Stimulated activated memory B cell treated with anti-CD40 and anti-IgM and Interleukin-4, amounts not matched to agents 10 μg/mL and 1 μg/mL and 100 μg/mL, for 72 hours (primary cell): ENCODE measurements at places on chromosomes 5 and 9.

DNA sequence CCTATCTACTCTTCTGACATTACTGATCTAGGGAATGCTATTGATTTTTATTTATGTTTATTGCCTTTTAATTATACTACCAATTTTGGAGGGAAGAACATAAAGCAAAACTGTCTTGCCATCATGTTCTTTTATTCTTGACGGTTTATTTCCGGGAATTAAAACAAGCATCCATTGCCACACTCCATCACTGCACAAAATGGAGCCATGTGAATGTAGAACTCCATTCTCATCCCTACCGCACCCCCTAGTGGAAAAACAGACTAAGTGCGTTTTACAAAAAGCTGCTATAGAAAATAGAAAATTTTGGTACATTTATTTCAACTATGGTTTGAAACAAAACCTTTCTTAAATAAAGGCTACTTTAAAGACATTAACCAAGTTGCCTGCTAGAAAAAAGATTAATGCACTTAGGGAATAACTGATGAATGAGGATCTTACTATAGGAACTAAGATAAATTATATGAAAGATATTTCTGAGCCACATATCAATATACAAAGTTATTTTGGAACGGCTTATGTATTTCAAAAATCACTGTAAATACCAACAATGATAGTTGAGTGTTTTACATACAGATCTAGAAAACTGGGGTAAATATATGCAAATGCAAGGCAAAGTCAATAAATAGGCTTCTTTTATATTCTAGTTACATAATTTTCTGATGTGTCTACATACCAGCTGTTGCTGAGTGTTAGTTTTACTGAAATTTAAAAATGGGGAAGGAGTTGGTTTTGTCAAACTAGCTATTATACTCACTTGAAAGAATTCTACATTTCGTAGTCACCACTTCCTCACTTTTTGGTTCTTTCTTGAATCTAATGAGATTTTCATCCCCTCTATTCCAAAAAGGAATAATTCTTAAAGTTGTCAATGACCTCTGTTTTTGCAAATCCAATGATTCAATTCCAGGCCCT, 26.5 kb downstream of the OXCT1 start:
- no peak for ATAC-seq

- no peak for ATAC-seq
These were observed 19.4 kb upstream of the DCP2 start for GRCh38 chr5:112957036-112957808.

DNA sequence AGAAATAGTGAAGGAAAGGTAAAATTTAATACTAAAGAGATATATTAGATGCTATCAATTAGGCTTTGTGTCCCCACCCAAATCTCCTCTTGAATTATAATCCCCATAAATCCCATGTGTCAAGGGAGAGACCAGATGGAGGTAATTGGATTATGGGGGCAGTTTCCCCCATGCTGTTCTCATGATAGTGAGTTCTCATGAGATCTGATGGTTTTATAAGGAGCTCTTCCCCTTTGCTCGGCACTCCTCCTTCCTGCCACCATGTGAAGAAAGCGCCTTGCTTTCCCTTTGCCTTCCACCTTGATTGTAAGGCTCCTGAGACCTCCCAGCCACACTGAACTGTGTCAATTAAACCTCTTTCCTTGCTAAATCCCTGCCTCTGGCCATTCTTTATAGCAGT, 697.0 kb upstream of the RGMB start:
- no peak for ATAC-seq

DNA sequence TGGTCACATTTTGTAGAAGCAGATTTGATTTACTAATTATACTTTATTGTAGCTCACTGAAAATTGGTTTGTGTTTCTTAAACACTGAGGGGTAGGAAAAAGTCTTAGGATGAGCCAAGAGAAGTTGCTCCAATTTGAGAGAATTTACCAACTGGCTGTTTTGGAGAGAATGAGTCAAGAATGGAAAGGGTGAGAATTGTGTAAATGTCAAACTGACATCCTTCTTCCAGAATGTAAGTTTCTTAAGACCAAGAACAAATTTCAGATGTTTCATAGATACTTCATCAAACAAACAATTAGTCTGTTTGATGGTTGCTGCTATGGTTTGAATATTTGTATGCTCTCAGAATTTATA, 106.2 kb upstream of the TXNDC8 start:
- ATAC-seq, result no peak

DNA sequence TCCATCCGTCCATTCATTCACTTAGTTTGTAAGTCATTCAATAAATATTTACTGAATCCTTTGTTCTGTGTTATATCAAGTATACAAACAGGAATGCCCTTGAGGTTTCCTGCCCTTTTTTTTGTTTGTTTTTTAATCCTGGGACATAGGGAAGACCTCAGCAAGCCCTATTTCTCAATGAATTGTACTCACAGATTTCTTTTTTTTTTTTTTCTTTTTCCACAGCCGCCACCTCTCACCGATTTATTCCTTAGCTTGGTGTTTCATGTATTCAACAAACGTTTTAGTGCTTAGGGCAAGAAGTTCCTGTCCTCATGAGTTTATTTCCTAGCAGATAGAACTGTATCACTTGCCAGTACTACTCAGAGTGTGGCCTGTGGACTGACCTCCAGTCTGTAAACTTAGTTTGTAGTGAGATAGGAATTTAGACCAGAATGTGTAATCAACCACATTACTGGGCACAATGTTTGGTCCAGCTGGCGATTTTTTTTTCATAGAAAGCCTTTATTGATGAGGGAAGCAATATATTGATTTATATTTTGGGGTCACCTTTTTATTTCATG, 35.4 kb upstream of the C5orf47 start:
- ATAC-seq, result no peak

- no peak for ATAC-seq
These were observed 19.8 kb downstream of the TTC23L start for GRCh38 chr5:34858790-34859189.

DNA sequence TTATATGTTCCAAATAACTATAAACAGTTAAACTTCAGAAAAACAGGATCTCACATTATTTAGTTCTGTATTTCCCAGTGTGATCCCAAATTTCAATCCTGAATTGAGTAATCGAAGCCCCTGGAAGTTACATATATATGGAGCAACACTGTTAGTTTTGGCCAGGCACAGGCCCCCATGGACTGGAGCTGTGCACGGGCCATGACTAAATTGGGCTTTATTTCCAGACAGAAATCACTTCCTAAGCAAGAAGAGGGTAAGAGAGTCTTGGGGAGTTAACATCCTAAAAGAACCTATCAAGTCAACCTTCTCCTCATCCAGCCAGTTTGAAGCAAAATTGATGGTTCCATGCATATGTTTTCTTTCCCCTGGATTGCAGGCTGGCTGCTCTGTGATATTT, 393.0 kb downstream of the TMEM167A start:
- ATAC-seq, result no peak

GRCh38 chr5:122863240-122863639, 17.8 kb downstream of the SNX24 start:
- no peak for ATAC-seq

DNA sequence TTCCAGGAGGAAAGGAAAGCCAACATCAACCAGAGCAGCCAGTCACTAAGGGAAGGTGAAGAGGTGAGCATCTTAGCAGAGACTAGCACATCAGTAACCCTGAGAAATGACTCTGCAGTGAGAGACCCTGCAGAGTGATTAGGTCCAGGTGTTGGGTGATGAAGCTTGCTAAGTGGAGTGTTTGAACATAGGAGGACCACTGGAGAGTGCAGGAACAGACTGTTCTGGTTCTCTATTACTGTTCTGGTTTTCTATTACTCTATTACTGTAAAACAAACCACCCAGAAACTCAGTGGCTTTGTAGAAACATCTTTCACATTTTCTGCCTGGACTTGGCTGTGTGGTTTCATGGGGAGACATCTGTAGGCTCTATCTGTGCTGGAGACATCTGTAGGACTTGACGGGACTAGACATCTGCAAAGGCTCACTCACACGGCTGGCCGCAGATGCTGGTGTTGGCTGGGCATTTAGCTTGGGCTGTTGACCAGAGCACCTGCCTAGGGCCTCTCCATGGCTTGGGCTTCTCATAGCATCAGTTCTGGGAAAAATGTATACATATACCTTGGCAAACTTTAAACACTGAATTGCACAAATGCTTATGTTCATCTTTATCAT, 33.4 kb upstream of the SPATA31E1 start:
- no peak for ATAC-seq

GRCh38 chr5:64688965-64689364, 1.3 kb upstream of the SHISAL2B start:
- ATAC-seq, result no peak

GRCh38 chr5:61669531-61669930, 337.5 kb downstream of the ZSWIM6 start:
- no peak for ATAC-seq

DNA sequence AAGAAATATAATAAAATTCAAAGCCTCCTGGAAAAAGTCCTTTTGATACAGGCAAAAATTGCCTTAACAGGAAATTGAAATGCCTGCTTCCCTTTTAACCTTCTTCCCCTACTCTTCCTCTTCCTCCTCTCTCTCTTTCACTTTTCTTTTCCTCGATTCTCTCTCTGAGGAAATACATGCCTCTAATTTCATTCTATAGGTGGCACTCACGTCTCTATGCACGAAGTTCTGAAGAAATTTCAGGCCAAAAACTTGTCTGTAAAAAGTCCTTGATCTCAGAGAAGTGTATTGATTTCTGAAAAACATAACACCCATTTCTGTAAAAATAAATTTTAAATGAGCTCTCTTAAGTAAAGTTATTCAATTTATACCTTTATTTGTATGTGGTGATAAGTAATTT, 371.7 kb upstream of the IRX4 start:
- no peak for ATAC-seq

DNA sequence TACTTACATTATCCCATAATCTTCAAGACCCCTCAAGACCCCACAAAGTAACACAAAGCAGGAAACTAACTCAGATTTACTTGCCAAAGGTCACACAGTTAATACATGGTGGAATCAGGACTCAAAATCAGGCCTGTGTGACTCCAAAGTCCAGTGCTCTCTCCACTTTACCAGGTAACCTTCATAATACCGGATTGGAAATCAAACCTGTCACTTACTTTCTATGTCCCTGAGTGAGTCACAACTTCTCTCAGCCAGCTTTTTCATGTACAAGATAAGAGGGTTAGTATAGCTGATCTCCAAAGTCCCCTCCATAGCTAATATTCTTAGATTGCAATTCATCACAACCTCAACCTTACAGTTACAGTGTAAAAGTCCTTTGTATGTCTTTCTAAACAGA, 17.1 kb downstream of the STRBP start:
- no peak for ATAC-seq

DNA sequence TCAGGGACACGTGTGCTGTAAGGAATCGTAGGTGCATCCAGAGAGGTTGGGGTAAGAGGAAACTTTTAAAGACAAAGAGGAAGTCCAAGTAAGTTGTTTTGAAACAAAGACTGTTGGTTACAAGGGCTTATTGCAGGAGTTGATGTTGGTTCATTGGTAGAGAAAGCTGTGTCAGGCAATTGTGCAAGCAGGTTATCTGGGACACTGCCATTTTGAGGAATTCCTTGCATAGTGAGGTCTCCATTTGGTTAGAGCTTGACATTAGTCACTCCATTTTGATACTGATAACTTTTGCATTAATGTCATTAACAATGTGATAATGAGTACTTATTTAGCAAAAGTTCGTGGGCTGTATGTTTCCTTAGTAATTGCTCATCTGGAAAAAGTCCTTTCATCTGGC, 24.9 kb downstream of the CNOT6 start:
- ATAC-seq, result no peak

- ATAC-seq, result no peak
These were observed 503.9 kb downstream of the CTNND2 start for GRCh38 chr5:11400316-11400715.
